ENCODE measurements at places on chromosomes 6 and 20. TPM values are rescaled to one million over a fixed set of nuclear protein-coding genes. Genes with fewer than 3 reads are reported as not detected.

Gene PANK2
- total RNA-seq: 51.1 TPM

GRCh38 chr6:33294086-33294823 lies 4.5 kb downstream of the RGL2 start:
- no peak overlapping the region for H3K4me3 ChIP-seq
- no peak for DNase-seq
- H3K27ac ChIP-seq: no peak overlapping the region

Gene RAET1L
- not detected for total RNA-seq

DNA sequence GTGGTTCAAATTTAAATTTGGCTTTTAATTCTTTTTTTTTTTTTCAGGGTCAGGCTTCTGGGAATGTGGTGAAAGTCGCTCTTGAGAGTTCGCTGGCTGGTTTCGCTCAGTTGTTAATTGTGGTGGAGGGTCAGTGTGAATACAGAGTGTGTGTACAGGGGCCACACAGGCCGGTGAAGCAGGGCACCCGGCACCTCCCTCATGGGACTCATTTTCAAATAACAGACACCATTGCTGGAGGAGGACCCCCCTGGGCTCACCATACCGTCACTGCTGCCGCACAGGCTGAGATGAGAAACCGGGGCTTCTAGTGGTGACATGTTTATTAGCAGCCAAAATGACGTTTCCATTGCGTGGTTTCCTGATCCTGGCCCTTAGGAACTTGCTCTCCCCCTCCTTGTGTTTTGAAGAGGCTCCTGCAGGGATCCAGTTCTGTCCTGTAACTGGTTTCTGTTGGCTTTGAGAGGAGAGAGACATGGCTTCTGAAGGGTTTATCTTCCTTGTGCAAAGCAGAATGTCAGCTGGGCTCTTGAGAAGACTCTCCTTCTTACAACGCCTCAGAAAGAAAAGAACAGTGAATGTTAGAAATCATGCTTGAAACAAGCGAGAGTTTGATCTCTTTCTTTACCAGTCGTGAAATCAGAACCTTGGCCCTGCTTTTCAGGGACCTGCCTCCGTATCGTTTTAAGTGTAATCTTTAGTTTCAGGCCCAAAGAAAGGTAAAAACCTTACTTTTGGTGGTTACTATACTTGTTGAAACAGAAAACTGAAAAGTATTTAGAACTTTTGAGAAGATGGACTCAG lies 37.8 kb downstream of the DUSP22 start:
- peaks cover 7% of the 10 kb centered on the region for H3K4me1 ChIP-seq
- no peak overlapping the region for H3K4me3 ChIP-seq
- H3K27ac ChIP-seq: no peak overlapping the region
- H3K36me3 ChIP-seq: no peaks in the 10 kb centered on the region
- DNase-seq: no peak

DNA sequence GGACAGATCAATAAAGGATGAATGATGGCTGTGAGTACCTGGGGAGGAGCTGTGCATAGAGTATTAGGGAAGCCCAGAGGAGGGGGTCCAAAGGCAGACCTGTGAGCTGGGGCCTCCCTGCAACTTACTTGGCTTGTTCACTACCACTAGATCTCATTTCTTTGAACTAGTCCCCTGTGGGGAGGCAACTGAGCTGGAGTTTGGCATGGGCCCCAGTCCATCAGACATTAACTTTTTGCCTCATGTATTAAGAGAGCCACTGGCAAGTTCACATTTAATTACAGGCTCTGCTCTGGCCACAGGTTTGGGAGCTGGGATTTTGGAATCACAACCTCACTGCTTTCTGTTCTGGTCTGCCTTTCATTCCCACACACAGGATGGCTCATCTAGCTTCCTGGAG lies 254.1 kb downstream of the PRL start:
- no peak for DNase-seq
- H3K36me3 ChIP-seq: no peaks in the 10 kb centered on the region
- no peaks in the 10 kb centered on the region for H3K4me1 ChIP-seq
- no peak overlapping the region for H3K4me3 ChIP-seq
- H3K27ac ChIP-seq: no peak overlapping the region

- H3K4me1 ChIP-seq: no peaks in the 10 kb centered on the region
- H3K27ac ChIP-seq: no peak overlapping the region
- no peaks in the 10 kb centered on the region for H3K36me3 ChIP-seq
- H3K27me3 ChIP-seq: no peaks in the 10 kb centered on the region
Measured at GRCh38 chr6:169271877-169272216, 18.2 kb upstream of the THBS2 start.

- peaks cover 40% of the 10 kb centered on the region for H3K36me3 ChIP-seq
- H3K4me1 ChIP-seq: no peaks in the 10 kb centered on the region
- no peaks in the 10 kb centered on the region for H3K27me3 ChIP-seq
- H3K4me3 ChIP-seq: no peak overlapping the region
- DNase-seq: peak; percentile 81
Measured at GRCh38 chr6:593139-593906, 63.6 kb downstream of the HUS1B start.

Data from CD4-positive, alpha-beta T cell (primary cell).